ENCODE measurements at places on chromosomes 16 and 17.

GRCh38 chr16:13042291-13042685, 140.9 kb downstream of the SHISA9 start:
- no peak for DNase-seq

- no peak for DNase-seq
Observed at GRCh38 chr17:8964801-8965393, 610 bp downstream of the PIK3R5 start.

- DNase-seq: no peak
Observed at GRCh38 chr17:29131814-29132682, 48.1 kb downstream of the MYO18A start.

GRCh38 chr17:7716901-7717755, at the start of gene DNAH2:
DNAH2 (plus strand) TSS chr17:7717744; CDS start chr17:7719735, 1,991 bp downstream.
- no peak for DNase-seq

DNA sequence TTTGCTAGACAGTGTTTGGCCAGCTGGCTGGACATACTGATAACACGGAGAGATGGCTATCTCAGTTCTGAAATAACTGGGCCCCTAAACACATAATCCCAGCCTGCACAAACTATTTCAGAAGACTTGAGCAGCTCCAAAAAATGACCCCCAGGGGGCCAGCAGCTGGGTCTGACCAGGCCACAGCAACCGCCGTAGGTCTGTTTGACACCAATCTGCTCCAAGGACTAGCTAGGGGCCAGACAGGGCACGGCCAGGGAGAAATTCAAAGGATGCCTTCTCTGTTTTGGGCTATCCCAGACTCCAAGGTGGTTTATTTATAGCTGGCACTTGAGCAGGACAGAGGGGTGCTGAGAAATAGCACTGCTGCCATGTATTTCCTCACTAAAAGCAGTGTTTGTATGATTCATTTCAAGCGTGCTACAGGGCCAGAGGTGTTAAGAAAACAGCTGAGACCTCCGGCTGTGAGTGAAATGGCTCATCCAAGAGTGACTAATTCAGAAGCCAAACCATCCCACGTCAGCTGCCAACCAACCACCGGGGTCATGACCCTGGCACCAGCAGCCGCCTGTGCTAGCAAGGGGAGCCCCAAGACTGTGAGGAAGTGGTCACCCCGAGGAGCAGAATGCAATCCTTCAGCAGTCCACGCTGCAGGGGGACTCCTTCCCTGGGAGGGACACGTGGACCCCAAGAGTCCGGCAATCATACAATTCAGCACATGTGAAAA, 5.7 kb downstream of the GGA2 start:
- peak; percentile 14 for DNase-seq

DNA sequence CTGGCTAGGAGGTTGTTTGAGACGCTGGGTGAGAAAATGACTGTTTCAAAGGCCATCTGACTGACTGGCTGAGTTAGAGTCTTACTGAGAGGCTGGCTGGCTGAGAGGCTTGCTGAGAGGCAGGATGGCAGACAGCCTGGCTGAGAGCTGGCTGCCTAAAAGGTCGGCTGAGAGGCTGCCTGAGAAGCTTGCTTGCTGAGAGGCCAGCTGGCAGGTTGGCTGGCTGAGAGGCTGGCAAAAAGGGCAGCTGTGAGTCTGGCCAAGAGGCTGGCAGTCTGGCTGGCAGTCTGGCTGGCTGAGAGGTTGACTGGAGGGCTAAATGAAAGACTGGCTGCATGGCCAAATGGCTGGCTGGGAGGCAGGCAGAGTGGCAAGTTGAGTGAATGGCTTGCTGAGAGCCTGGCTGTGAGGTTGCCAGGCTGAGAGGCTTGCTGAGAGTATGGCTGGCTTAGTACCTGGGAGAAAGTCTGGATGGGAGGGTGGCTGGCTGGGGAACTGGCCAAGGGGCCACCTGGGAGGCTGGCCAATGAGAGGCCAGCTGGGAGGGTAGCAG, 35.3 kb upstream of the ACSM2B start:
- no peak for DNase-seq
